Ascending aorta (tissue), 2 donors: ENCODE measurements at places on chromosomes 1 and 21. TPM values are rescaled to one million over a fixed set of nuclear protein-coding genes. Genes with fewer than 3 reads are reported as not detected.

Gene TNFSF4
- 0.75 TPM for total RNA-seq

- H3K4me3 ChIP-seq = no peak overlapping the region
- no peaks in the 10 kb centered on the region for H3K4me1 ChIP-seq
- H3K36me3 ChIP-seq = peaks cover 98% of the 10 kb centered on the region
- no peak for DNase-seq
- no peaks in the 10 kb centered on the region for H3K27me3 ChIP-seq
- H3K27ac ChIP-seq = no peak overlapping the region
Observed at GRCh38 chr1:183125279-183125999, 60.6 kb upstream of the LAMC2 start.

DNA sequence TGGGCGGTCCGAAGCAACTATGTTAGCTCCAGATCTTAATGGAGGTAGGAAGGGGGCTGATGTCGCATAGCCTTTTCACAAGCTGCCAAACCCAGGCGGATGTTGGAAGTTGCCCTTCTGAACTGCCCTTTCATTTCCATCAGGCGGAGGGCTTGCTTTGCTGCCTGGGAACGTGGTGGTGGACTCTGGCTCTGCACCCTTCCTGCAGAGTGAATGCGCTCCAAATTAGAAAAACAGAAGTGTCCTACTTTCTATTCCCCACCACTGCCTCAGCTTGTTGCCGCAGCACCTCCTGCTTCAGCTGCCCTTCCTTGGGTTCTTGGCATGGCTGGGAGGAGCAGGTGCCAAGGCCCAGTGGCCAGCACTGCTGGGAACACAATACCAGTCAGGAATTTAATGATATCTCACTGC lies 60.6 kb downstream of the AK4 start:
- H3K4me1 ChIP-seq = no peaks in the 10 kb centered on the region
- H3K36me3 ChIP-seq = no peaks in the 10 kb centered on the region
- H3K27ac ChIP-seq = no peak overlapping the region
- H3K27me3 ChIP-seq = no peaks in the 10 kb centered on the region

Gene KIF21B
- 10.2 TPM for total RNA-seq

Gene PCNX2
- 13.6 TPM for total RNA-seq

- H3K27me3 ChIP-seq = no peaks in the 10 kb centered on the region
- H3K4me3 ChIP-seq = no peak overlapping the region
- H3K27ac ChIP-seq = no peak overlapping the region
- DNase-seq = no peak
- H3K36me3 ChIP-seq = no peaks in the 10 kb centered on the region
- peaks cover 19% of the 10 kb centered on the region for H3K4me1 ChIP-seq
Observed at GRCh38 chr1:7298145-7298544, 473.0 kb upstream of the VAMP3 start.

DNA sequence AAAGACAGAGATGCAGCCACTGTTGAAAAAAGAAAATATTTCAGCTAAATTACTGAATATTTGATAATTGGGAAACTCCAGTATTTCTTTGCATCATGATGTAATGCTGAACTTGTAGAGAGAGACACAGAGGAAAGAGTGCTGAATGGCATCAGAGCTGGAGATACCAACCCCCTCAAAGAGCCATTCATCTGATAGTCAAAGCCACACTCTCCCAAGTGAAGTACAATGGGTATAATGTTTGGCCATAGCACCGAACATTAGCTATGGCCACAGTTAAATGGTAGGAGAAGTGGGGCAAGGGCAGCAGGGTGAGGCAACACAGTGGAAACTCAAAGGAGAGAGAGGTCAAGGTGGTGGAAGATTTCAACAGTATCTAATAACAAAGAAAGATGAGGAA lies 107.5 kb upstream of the TNFSF4 start:
- no peak for DNase-seq
- H3K4me3 ChIP-seq = no peak overlapping the region
- no peaks in the 10 kb centered on the region for H3K4me1 ChIP-seq
- no peaks in the 10 kb centered on the region for H3K36me3 ChIP-seq
- no peak overlapping the region for H3K27ac ChIP-seq

Gene IL22RA1
- not detected for total RNA-seq

- H3K4me1 ChIP-seq = no peaks in the 10 kb centered on the region
- no peak for DNase-seq
- no peaks in the 10 kb centered on the region for H3K36me3 ChIP-seq
- H3K4me3 ChIP-seq = no peak overlapping the region
- no peak overlapping the region for H3K27ac ChIP-seq
Observed at GRCh38 chr1:154749078-154749760, 120.9 kb downstream of the KCNN3 start.

GRCh38 chr1:230136453-230137336 lies 69.7 kb downstream of the GALNT2 start:
- DNase-seq = no peak
- H3K36me3 ChIP-seq = no peaks in the 10 kb centered on the region
- peak overlapping the region; percentile 35 for H3K27ac ChIP-seq
- H3K4me1 ChIP-seq = peaks cover 31% of the 10 kb centered on the region

GRCh38 chr1:50699795-50700194 lies 260.3 kb downstream of the FAF1 start:
- no peaks in the 10 kb centered on the region for H3K36me3 ChIP-seq
- H3K4me3 ChIP-seq = no peak overlapping the region
- no peaks in the 10 kb centered on the region for H3K27me3 ChIP-seq
- no peak overlapping the region for H3K27ac ChIP-seq
- no peaks in the 10 kb centered on the region for H3K4me1 ChIP-seq

DNA sequence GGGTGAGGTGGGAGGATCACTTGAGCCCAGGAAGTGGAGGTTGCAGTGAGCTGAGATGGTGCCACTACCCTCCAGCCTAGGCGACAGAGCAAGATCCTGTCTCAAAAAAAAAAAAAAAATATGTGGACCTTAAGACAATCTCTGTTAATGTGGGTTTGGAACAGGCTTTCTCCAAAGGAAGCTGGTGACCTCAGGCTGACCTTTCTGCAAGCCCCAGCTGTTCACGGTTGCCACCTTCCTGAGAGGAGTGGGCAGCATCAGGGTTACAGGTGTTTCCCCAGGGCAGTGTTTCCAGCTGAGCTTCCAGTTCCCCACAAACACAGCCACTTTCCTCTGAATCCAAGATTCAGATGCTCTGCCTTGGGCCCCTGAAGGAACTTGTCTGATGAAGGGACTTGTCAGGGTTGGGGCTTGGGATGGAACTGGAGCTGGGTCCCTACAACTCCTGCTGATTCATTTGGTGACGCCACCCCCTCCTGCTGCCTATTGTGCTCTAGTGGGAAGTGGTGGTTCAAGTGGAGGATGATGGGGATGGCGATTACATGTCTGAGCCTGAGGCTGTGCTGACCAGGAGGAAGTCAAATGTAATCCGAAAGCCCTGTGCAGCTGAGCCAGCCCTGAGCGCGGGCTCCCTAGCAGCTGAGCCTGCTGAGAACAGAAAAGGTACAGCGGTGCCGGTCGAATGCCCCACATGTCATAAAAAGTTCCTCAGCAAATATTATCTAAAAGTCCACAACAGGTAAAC lies 1.9 kb downstream of the ZBTB48 start:
- peak overlapping the region; percentile 87 for H3K4me3 ChIP-seq
- peaks cover 14% of the 10 kb centered on the region for H3K4me1 ChIP-seq
- no peaks in the 10 kb centered on the region for H3K36me3 ChIP-seq
- H3K27ac ChIP-seq = peak overlapping the region; percentile 94

GRCh38 chr1:38860454-38860795 lies 853 bp upstream of the RRAGC start:
- H3K4me1 ChIP-seq = peaks cover 6% of the 10 kb centered on the region
- peaks cover 11% of the 10 kb centered on the region for H3K36me3 ChIP-seq
- H3K27ac ChIP-seq = peak overlapping the region; percentile 69
- no peak for DNase-seq
- no peaks in the 10 kb centered on the region for H3K27me3 ChIP-seq

Gene CFHR4
- total RNA-seq = not detected

DNA sequence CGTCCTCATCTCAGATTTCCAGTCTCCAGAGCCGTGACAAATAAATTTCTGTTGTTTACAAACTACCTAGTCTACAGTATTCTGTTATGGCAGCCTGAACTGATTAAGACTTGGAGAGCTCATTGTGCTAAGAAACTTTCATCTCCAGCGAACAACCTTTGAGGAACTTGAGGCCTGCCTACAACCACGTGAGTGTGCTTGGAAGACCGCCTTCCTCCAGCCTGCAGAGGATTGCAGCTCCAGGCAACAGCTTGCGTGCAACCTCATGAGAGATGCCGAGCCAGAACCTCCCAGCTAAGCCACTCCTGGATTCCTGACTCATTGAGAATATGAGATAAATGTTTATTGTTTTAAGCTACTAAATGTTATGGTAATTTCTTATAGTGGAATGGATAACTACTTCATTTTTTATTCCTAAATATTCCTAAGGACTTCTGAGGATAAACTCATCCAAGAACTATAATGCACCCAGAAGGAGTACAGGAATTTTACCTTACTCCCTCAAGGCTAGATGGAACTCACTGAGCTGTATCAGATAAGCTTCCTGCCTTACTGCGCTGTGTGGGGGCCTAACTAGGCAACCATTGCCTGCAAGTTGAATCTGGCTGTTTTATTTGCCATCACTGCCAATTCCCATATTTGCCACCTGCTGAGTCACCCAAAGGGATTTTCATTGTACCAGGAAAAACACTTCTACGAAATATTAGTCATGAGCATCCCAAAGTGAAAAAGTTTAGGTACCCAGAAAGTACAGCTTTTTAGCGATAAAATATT lies 17.6 kb downstream of the FAM177B start:
- peaks cover 4% of the 10 kb centered on the region for H3K4me1 ChIP-seq
- H3K4me3 ChIP-seq = peak overlapping the region; percentile 28
- no peaks in the 10 kb centered on the region for H3K27me3 ChIP-seq
